BJ (cell line): ENCODE measurements at places on chromosomes 13 and 19.

DNA sequence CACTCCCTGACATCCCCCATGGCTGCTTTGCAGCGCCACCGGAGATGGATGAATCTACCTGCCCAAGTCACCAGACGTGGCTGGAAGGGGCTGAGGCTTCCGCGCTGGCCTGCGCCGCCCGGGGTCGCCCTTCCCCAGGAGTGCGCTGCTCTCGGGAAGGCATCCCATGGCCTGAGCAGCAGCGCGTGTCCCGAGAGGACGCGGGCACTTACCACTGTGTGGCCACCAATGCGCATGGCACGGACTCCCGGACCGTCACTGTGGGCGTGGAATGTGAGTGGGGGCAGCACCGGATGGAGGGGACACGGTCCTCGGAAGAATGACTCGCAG lies 4.6 kb downstream of the ICAM5 start:
- DNase-seq, result no peak

- no peak for DNase-seq
Measured at GRCh38 chr13:40336228-40337221, 329.9 kb downstream of the FOXO1 start.

- DNase-seq, result no peak
Measured at GRCh38 chr13:30618186-30618929, 638 bp downstream of the USPL1 start.

- DNase-seq, result no peak
Measured at GRCh38 chr13:75399879-75400217, 82.1 kb downstream of the TBC1D4 start.
